ENCODE measurements at places on chromosomes 1 and 21.

DNA sequence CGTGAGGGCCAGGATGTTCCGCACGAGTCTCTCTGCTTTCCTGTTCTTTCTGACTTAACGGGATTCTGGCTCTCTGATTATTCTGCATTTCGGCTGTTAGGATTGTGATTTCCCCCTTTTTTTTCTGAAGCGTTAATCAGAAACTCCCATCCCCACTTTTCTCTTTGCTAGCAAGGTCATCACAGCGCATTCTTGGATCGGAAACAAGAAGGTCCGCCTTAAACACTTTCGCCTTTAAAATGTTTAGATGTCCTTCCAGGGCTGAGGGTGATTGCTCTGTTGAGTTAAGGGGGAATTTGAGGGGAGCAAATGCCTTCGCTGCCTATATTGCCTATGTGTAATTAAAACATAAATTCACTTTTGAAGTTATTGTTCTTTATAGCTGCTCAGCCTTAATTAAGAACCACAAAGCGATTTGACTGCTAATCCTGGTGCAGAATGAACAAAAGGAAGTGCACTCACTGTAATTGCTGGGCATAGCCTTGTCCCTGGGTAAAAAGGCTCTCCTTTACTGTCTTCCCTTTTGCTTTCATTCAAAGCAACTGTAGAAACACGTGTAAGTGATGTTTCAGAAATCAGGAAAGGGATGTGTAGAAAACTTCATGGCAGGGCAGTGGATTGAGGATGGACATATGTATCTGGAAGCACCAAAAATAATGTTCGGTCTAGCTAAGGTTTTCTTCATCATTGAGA is 1.2 kb downstream of the LAMC1 start:
- no peak for DNase-seq

DNA sequence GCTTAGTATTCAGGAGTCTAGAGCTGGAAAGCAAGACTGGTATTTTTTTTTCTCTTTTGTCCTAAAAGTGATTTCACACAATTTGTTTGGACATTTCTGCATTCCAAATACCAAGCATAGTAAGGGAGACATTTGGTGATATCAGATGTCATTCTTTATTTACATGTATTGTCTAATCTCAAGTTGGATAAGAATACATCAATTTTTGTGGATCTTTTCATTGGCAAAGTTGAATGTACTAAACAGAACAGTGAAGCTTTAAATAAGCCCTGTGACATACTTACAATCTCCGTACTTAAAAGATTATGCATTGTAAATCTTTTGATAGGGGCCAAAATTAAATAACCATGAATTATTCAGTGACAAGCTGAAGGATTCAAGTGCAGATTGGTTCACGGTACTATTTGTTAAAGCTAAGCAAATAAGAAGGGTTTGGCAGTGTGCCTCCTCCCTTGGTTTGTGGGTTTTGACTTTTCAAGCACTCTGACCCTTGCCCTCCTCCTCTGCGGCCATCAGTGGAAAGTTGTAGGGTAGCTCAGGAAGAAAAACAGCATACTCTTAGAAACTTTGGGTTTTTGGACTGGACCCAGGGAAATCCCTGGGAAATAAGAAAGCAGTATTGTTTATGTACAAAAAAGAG is 663.7 kb downstream of the ADGRL2 start:
- DNase-seq = no peak

DNA sequence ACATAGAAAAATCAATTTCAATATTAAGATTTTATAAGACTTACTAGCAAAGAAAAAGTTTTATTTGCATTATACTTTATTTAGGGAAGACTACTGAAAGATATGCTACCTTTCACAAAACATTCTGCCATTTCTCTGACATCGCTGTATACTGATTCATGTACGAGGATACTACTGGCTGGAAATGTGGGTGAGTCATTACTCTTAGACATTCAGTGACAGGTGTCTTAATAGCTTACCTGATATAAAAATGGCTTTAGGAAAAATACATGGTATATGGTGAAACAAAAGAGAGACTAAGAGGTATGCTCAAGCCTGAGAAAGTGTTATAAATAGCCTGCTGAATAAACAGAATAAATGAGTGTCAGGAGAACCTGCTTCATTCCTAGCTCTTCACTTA is 73.0 kb upstream of the EXO1 start:
- no peak for DNase-seq

- DNase-seq = no peak
Measured at GRCh38 chr1:188006354-188006753, 1177.6 kb downstream of the PLA2G4A start.

- no peak for DNase-seq
Measured at GRCh38 chr1:183164963-183165362, 21.1 kb upstream of the LAMC2 start.

DNA sequence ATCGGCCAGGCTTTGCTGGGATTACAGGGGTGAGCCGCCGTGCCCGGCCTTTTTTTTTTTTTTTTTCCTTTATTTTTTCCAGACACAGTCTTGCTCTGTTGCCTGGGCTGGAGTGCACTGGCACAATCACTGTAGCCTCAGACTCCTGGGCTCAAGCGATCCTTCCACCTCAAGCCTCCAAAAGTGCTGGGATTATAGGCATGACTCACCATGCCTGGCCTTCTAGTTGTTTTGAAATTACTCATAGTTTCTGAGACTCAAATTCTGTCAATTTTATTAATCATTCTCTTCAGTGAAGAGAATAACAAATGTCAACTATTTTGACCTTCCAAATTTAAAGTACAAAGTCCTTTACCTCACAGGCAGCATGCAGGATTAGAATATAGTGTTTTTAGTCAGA is 374.5 kb downstream of the PLA2G4A start:
- DNase-seq = no peak

DNA sequence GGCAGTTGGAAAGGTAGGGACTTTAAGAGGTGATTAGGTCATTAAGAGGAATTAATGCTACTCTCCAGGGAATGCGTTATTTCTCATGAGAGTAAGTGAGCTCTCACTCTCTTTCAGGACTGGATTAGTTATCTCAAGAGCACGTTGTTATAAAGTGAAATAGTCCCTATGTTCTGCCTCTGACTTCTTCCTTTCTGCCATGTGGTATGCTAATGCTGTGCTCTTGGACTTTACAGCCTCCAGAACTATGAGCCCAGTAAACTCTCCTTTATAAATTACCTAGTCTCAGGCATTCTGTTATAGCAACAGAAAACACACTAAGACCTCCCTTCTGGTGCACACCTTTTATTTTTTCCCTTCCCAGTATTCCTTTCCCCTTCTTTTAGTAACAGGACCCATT is 187.8 kb downstream of the NR5A2 start:
- no peak for DNase-seq

- DNase-seq = peak; percentile 82
Measured at GRCh38 chr1:36420836-36421317, 23.2 kb upstream of the LSM10 start.

DNA sequence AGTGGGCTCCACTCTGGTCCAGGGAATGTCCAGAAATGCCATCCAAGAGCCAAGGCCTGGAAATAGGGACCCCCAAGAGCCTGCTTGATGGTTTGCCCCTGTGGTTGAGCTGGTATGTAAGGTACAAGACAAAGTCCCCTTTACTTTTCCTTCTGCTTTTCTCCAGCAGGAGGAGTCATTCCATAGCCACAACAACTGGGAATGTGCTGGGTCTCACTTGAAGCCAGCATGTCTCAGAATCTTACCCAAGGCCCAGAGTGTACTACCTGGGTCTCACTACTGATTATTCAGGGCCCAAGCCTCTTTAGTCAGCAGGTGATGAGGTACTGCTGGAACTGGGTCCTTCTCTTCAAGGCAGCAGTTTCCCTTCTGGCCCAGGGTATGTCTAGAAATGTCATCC is 62.1 kb upstream of the CD55 start:
- no peak for DNase-seq

DNA sequence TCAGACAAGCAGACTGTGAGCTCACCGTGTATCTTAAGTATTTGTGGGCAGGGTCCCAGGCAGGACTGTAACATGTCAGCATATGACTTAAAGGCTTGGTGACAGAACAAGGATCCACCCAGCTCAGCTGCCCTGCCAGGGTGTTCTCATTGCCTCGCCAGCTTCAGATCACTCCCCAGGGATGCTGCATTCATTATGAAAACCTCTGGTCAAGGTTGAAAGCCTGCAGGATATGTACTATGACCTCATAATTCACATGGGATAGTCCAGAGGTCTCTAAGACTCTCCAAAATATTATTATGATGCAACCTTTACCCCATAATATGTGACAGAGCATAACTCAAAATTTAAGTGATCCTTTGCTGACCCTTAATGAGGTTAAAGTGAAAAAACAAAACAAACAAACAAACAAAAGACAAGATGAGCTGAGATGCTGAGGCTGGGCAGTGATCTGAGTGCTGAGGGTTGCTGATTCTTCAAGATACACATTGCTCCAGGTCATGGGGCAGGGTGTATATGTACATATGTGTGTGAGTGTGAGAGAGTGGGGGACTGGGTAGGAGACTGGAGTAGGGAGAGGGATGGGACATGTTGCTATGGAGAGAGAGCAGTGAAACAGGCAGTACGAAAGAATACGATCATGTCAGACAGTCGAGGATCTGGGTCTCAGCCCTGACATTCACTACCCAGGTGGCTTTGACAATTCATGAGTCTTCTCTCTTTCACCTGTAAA is 98.8 kb upstream of the DUSP10 start:
- no peak for DNase-seq

- DNase-seq = no peak
Measured at GRCh38 chr1:59570524-59570923, 244.2 kb upstream of the HOOK1 start.

- DNase-seq = no peak
Measured at GRCh38 chr1:169129109-169129784, 22.8 kb downstream of the ATP1B1 start.

DNA sequence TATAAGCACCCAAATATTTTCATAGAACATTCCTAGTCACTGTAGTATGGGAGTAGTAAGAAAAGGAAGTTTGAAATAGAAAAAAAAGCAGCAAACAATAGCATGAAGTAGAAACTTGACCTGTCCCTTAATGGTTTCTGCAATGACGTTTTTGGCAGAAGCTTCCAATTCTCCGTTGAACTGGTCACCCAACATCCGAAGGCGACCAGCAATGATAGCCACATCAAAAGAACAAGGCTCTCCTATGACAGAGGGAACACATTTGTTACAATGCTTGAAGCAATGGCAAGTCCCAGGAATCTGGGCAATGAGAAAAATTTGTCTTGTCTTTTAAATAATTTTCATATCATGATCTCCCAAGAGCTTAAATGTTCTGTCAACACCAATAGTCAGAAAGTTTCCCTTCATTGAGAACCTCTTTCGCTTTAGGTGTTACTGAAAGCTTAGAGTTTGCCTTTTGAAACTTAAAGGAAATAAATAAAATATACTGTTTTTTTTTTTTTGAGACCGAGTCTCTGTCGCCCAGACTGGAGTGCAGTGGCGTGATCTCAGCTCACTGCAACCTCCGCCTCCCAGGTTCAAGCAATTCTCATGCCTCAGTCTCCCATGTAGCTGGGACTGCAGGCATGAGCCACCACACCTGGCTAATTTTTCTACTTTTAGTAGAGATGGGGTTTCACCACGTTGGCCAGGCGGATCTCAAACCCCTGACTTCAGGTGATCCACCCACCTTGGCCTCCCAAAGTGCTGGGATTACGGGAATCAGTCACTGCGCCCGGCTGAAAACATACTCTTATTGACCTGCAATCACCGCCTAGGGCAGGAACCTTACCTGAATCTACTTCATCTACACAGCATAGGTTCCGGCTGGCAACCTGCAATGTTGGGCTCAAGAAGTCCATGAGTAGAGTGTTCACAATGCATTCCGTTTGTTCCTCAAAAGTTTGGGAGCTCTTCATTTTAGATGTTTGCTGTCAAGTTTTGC is 672 bp downstream of the BCL2L15 start:
- no peak for DNase-seq

DNA sequence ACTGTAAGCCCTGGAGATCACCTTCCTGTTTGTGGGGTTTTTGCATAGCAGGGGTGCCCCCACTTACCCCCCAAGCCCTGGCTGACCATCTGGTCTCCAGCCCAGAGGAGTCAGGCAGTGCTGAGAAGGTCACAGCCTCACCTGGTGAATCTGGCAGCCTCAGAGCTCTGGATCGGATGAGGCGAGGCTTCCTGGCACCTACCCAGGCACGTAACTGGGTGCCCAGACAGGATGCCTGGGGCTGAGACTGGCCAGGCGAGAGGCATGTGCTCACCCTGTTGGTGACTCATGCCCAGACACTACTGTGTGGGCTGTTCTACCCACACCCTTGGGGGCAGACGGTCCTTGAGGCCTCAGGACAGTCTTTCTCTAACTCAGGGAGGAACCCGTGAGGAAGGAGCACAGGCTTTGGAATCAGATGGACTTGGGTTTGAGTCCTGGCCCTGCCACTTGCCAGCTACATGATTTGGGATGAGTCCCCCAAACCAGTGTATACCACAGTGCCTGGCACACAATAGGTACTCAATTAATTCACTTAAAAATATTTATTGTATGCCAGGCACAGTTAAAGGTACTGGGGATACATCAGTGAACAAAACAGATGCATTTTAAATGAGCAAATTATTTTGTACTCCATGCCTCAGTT is 15.1 kb upstream of the PADI3 start:
- no peak for DNase-seq

Data from progenitor cell of endocrine pancreas (in vitro differentiated cells).